ENCODE measurements at places on chromosomes 3 and 15. TPM values are rescaled to one million over a fixed set of nuclear protein-coding genes. Genes with fewer than 3 reads are reported as not detected.

DNA sequence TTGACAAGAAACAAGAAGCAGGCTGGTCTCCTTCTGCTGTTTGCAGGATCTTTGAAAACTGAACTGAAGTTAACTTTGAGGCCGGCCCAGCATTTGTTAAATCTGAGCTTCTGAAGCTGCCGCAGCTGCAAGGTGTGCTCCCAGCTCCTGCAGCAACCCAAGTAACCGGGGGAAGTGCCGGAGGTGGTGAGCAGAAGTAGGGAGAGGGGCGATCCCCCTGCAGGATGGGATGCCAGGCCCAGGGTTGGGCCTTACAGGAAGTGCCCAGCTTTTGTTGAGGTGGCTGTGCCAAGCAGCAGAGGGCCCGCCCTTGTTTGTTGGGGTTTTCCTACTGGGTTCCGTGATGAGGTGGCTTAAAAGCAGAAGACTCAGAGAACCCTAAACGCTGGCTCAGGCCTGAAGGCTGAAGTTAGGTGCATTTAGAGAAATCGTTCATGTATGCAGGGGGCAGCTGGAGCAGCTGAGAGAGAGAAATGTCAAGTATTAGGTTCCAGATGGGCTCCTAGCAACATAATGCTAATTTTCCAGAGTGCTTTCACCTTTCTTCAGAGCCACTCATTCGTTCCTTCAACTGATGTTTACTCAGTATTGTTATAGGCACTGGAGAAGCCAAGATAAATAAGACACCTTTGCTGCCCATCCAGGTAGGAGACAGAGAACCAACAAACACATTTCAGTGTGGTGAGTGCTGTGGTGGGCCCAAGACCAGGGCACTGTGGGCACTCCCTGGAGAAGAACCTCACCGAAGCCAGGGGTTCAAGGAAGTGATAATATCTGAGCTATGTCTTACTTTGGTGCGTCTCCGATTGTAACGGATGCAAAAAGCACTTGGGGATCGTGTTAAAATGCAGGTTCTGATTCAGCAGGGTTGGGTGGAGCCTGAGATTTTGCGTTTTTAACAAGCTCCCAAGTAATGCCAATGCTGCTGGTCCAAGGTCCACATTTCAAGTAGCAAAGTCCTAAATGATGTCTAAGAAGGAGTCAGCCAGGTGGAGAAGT lies 42.2 kb upstream of the PLCL2 start:
- peak; percentile 65 for DNase-seq

The C3orf22 gene
- total RNA-seq: not detected

GRCh38 chr15:81473177-81473576 lies 99.2 kb upstream of the TMC3 start:
- no peak for DNase-seq

The CPNE9 gene
- not detected for total RNA-seq

The CACNA1D gene
- 0.78 TPM for total RNA-seq

- DNase-seq: no peak
These were observed 44.5 kb downstream of the ST6GAL1 start for GRCh38 chr3:186974824-186975313.

DNA sequence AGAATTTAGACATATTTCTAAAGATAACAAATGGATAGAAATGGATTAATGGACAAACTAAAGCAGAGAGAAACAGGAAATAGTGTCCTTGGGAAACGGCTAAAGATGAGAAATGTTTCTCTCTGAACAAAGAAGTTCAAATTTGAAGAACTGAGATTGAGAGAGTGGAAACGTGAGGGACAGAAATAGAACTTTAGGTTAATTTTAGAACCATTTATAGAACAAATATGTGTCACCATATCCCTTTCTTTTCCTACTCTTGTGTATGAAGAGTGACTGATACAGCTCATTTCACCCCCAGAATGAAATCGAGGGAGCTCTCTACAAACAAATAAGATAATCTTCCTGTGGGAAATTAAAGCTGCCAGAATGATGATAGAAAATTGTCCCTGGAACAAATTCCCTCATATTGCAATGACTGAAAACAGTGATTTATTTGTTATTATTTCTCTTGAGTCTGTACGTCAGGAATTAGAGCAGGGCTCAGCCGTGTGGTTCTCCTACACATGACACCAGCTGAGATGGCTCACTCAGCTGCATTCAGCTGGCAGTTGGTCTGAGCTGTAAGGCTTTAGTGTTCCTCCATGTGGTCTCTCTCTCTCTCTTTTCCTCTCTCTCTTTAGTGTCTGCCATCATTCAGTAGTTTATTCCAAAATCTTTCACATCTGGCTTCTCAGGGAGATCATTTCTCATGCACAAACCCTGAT lies 46.6 kb upstream of the ARPP21 start:
- no peak for DNase-seq
